ENCODE measurements at places on chromosomes 11 and 22.

DNA sequence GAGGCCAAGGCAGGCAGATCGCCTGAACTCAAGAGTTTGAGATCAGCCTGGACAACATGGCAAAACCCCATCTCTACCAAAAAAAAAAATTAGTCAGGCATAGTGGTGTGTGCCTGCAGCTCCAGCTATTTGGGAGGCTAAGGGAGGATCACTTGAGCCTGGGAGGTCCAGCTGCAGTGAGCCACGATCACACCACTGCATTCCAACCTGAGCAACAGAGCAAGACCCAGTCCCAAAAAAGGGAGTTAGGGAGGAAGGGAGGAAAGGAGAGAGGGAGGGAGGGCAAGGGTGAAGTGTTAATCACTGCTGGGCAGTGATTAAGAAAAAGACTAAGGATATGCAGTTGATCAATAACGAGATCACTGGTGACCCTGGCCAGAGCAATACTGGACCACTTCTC, 56.0 kb upstream of the APOA1 start:
- DNase-seq = no peak

- no peak for DNase-seq
These were observed 17.3 kb upstream of the RAB30 start for GRCh38 chr11:83088965-83089364.

- no peak for DNase-seq
These were observed 7.8 kb downstream of the KIRREL3 start for GRCh38 chr11:126992804-126993111.

- DNase-seq = no peak
These were observed 546.8 kb downstream of the BUD13 start for GRCh38 chr11:116225784-116226585.

GRCh38 chr11:16956538-16957153, 57.6 kb downstream of the PLEKHA7 start:
- DNase-seq = no peak

- DNase-seq = no peak
These were observed 51.0 kb downstream of the UBASH3B start for GRCh38 chr11:122706291-122707088.

GRCh38 chr22:26674211-26675190, 17.1 kb downstream of the MIAT start:
- no peak for DNase-seq

DNA sequence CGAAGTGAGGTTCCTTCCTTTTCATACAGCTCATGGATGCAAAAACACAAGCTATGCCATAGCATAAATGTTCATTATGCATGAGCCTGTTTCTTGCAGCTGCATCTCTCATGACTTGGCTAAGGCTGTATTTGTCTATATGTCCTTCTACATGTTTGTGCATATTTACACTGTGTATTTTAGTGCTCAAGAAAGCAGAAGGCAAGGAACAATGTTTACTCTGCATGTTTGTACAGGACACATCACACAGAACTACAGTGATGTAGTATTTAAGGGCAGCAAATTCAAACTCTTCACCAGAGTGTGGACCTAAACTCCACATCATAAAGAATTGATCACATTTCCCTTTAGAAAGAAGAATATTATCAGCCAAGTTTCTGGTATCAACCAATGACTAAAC, 170.3 kb downstream of the CADM1 start:
- no peak for DNase-seq

- no peak for DNase-seq
These were observed 432.7 kb downstream of the TBC1D22A start for GRCh38 chr22:47195156-47195483.

DNA sequence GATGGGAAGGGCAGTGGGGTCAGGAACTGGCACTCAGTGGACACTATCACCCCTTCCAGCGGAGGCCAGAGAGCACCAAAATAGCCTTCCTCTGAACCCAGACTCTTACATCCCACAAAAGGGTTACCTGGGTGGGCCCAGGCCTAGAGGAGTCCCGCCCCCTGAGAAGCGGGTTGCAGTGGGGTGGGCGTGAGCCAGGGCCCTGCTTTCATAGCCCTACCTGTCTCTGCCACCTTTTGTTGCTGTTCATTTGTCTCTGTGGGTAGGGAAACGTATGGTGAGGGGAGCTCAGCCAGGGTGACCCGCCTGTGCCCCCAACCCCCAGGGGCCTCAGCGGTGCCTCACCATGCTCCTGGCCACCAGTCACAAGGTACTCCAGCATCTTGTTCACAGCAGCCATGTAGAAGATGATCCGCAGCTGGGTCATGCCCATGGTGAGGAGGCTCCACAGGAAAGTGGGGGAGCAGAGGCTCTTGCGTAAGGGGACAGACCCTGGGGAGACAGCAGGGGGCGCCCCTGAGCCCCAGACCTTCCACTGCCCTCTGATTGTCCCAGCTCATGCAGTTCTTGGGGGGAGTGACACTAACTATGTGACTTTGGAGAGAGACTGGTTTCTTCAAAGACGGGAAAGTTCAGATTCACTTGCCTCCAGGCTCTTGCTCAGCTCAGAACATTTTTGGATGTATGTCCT, 24.0 kb downstream of the SLC43A1 start:
- DNase-seq = no peak

DNA sequence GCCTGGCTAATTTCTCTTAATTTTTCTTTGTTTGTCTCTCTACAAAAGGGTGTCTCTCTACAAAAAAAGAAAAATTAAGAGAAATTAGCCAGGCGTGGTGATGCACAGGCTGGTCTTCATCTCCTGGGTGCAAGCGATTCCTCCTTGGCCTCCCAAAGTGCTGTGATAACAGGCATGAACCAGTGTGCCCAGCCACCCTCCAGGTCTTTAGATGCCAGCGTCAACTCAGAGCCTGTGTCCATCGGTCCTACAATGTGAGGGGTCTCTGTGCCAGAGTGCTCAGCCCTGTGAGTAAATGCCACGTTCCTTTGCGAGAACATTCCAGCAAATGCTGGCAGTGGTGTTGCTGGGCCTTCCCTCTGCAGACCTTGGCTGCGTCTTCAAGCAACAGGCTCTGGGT, 62.7 kb downstream of the IGF2 start:
- DNase-seq = no peak

- peak; percentile 57 for DNase-seq
These were observed 49.5 kb downstream of the MCHR1 start for GRCh38 chr22:40728731-40729189.

GRCh38 chr11:7480113-7480512, 5.2 kb upstream of the OLFML1 start:
- no peak for DNase-seq

Data from DMS 273 treated with DMSO at 0.1 percent for 48 hours (cell line).